ENCODE measurements at places on chromosomes 11 and 22.

DNA sequence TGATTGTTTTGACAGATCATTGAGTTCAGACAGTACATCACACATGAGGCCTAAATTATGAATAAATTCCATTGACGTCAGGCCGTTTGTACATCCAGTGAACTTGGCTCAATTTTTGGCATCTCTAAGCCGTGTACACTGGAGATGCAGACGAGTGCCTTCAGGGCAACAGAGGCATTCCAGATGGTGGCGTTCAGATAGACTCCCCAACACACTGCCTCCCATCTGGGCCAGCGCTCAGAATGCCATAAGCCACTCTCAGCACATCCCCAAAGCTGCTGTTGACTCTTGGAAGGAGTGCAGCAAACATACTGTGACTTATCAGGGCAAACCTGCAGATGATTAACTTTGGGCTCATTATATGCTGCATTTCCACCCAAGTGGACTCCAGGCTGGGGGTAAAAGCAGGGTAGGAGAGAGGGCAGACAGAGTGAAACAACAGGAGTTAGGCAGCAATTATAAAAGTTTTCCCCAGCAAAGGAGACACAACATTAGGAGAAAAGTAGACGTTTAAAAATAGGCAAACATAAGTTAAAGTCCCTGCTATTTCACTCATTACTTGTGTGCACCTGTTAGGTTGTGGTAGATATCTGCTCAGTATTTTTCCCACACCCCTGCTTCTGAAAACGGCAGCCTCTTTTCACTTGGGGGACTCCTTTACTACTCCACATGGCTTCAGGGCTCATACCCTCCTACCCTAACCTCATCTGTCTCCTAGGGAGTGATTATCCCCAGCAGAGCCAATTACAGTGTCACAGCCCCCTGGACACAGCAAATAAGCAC, 60.2 kb upstream of the PDE3B start:
- DNase-seq, result no peak

DNA sequence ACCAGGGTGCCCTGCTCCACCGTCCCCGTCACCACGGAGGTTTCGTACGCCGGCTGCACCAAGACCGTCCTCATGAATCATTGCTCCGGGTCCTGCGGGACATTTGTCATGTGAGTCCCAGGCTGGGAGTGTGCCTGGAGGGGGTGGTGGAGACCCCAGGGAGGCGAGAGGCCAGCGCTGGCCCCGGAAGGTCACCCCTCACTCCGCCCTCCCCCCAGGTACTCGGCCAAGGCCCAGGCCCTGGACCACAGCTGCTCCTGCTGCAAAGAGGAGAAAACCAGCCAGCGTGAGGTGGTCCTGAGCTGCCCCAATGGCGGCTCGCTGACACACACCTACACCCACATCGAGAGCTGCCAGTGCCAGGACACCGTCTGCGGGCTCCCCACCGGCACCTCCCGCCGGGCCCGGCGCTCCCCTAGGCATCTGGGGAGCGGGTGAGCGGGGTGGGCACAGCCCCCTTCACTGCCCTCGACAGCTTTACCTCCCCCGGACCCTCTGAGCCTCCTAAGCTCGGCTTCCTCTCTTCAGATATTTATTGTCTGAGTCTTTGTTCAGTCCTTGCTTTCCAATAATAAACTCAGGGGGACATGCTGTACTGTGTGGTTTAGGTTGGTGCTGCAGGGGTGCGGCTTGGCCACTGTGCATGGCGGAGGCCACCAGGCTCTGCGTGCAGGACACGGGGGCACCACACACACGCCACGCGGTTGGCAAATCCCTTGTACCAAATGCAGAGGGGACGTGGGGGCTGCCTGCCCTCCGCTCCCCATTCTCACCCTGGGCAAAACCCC, 35.4 kb downstream of the MUC2 start:
- DNase-seq, result no peak

GRCh38 chr11:20089796-20090653, 70.2 kb downstream of the DBX1 start:
- DNase-seq, result no peak

DNA sequence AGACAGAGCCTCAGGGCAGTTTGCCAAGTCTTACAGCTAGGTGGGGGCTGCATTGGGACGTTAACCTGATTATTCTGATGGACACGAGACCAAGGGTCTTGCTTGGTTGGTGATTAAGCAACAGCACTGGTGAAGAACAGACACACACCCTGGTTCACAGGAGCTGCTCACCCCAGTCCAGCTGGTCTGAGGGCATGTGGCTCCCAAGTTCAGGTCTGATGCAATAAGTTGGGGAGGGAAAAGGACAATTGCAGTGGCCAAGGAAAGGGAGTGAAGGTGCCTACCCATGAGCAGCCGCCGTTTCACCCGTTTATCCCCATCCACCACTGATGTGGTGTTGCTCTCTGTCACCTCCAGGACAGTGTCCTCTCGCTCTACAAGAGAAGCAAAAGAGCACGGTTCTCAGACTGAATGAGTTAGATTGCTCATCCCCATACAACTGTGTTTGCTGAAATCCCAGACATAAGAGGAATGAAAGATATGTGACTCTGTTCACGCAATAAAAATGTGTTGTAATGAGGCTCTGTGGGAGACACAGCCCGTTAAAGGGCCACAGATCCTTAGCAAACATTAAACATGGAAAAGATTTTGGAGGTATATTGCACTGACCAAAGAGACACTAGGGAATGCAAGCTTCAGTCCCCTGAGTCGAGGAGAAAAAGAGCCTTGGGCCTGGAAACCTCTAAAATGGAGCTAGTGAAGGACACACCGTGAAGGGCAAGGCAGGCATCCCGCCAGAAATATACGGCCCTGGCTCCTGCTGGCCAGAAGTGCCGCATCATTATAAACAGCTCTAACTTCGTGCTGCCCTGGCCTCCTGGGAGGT, 25.6 kb downstream of the SCUBE2 start:
- DNase-seq, result no peak

- no peak for DNase-seq
Measured at GRCh38 chr11:6249770-6250555, 9.7 kb upstream of the CCKBR start.

GRCh38 chr11:122666743-122667142, 11.2 kb downstream of the UBASH3B start:
- no peak for DNase-seq

DNA sequence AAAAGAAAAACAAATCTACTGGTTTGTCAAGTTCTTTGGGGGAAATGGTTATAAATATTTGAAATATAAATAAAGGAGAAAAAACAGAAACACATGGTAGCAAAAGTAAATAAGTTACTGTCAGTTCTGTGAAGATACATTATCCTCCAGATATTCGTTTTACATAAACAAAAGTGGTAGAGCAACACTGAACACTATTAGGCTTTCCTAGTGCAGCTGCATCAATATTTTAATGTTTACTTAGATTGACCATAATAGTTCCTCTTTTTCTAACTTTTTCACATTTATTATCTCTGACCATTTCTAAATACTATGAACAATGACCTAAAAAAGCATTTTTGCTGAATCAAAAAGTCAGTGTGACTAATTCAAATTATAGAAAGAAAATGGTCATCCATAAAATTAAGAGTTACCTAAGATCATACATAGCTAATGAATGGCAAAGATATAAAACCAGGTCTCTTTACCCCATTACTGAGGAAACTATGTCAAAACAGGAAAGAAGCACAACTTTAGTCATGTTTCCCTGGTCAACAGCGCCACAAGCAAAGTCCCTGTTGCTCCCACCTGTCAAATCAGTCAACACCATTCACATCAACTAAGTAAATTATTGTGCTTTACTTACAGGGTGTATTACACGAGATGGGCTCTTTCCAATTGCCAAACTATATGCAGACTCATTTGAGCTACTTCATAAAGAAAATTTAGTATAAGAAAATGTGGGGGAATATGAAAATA, 38.5 kb downstream of the SBF2 start:
- no peak for DNase-seq

- DNase-seq, result no peak
Measured at GRCh38 chr11:66070604-66071380, 720 bp downstream of the PACS1 start.

Measured in naive thymus-derived CD8-positive, alpha-beta T cell (primary cell).